Hematopoietic multipotent progenitor cell treated with erythropoietin and hydrocortisone succinate and interleukin-3 and kit ligand, for 4 days (in vitro differentiated cells): ENCODE measurements at places on chromosomes 6 and 20.

GRCh38 chr6:139490482-139490881 lies 116.0 kb upstream of the CITED2 start:
- peak; percentile 69 for DNase-seq

DNA sequence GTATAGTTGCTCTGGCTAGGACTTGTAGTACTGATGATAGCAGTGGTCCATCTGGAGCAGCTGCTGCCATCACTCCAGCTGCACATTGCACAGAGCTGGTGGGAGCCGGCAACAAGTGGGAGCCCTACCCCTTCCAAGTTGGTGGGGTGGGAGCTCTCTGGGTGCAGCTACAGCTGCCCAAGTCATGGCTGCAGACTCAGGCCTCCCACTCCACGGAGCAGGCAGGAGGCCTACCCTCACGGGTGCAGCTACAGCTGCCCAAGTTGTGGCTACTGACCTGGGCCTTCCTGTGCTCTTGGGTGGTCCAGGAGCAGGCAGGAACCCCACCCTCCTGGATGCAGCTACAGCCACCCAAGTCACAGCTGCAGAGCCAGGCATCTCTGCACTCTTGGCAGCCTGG lies 32.1 kb upstream of the ASIP start:
- DNase-seq = no peak

GRCh38 chr20:34825530-34826362 lies at the start of gene NCOA6:
NCOA6 (minus strand) TSS chr20:34825651; CDS start chr20:34782355, 43,296 bp downstream.
- DNase-seq = peak; percentile 92

GRCh38 chr6:103042336-103042735 lies 1648.8 kb downstream of the GRIK2 start:
- DNase-seq = no peak

DNA sequence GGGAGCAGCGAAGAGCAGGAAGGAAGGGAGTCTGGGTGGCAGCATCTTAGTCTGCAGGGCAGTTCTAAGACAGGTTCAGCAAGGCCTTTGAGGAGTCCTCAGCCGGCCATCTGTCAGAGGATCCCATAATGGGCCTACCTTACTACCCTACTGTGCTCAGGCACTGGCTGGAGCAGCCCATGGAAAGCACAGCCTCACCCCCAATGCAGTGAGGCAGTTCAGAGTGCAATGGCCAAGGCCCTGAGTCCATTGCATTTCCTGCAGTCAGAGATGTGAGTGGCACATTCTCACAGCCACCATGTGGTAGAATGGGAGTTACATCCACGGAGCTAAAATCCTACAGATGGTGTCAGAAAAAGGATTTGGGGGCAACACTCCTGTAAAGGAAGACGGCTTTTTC lies 19.4 kb upstream of the OVOL2 start:
- no peak for DNase-seq

DNA sequence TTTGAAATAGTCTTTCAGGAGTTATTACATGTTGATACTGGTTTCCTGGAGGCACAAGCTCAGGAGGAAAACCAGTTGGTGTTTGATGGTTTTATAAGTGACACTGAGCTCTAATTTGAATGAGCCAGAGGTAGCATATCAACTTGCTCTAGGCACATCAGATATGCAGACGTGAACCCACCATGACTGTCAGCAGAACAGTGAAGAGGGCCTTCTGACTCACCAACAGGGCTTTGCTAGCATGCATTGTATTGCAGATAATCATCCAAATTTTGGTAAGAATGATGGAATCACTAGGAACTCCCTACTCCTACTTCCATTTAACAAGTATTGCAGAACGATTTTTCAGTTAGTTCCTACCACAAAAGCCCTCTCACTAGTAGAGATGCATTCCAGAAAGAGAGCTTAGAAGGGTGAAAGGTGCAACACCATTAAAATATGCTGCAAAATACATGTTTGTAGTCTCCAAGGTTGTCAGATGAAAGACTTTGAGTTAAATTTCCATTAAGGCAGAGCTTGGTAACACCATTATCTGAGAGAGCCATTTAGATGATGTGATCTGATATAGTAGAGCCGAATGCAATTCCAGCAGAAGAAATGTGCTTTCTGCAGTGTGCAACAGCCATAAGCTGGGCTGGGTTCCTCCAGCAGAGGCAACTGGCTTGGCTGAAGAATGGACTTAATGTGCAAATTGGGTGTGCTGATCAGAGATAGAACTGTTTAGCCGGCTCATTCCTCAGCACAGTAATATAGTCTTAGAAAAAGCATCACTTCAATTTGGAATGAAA lies 968.7 kb upstream of the ADGRB3 start:
- DNase-seq = no peak

DNA sequence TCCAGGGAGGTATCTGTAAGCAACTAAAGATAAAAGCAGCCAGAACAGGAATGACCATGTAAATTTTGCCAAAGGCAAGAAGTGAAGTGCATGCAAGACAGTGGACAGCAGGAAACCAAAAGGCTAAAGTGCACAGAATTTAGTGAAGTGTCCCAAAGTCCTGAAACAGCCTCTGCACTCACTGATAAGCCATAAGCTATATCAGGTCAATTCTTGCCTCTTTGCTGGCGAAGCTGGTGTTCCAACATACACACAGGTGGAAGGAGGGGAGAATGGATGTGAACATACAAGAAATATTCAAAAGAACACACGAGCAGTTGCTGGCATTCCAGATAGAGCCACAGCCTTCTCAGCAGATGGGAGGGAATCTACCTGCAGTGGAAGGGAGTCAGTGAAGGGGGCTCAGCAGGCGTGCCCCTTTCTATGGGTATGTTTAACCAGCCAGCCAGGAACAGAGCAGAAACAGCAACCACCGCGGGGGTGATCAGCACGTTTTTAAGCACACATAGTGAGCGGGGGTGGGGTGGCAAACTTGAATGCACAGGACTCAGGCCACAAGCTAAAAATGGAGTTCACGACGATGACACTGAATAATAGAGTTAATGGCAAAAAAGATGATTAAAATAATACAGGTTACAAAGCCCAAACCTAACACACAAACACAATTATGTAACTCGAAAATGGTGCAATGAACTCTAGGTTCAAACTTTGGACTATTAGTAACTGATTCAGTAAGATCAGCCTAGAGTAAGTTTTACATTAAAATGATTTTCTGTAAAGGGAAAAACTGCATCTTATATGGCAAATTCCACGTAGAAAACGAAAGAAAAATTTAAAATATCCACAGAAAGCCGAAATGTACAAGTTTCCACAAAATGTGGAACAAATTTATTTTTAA lies 1.2 kb downstream of the ECI2 start:
- peak; percentile 86 for DNase-seq

GRCh38 chr20:50625986-50626677 lies 65.2 kb downstream of the RIPOR3 start:
- DNase-seq = peak; percentile 70

- DNase-seq = peak; percentile 18
Observed at GRCh38 chr6:4319981-4320683, 184.8 kb upstream of the ECI2 start.

GRCh38 chr6:168683621-168684020 lies 242.6 kb downstream of the SMOC2 start:
- DNase-seq = no peak

DNA sequence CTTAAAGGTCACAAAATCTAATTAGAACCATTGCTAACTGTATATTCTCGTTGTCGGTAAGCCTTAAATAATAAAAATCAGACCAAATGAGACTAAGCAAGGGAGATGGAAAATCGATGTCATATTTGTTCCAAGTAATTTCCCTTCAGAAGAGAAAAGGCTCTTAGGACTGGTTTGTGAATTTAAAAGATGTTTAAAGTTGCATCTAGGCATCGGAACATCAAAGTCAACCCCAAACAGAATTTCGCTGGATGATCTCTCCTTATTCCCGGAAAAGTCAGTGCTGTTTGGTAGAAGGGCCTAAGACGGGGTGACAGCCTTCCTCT lies 63.8 kb downstream of the NPEPL1 start:
- no peak for DNase-seq

DNA sequence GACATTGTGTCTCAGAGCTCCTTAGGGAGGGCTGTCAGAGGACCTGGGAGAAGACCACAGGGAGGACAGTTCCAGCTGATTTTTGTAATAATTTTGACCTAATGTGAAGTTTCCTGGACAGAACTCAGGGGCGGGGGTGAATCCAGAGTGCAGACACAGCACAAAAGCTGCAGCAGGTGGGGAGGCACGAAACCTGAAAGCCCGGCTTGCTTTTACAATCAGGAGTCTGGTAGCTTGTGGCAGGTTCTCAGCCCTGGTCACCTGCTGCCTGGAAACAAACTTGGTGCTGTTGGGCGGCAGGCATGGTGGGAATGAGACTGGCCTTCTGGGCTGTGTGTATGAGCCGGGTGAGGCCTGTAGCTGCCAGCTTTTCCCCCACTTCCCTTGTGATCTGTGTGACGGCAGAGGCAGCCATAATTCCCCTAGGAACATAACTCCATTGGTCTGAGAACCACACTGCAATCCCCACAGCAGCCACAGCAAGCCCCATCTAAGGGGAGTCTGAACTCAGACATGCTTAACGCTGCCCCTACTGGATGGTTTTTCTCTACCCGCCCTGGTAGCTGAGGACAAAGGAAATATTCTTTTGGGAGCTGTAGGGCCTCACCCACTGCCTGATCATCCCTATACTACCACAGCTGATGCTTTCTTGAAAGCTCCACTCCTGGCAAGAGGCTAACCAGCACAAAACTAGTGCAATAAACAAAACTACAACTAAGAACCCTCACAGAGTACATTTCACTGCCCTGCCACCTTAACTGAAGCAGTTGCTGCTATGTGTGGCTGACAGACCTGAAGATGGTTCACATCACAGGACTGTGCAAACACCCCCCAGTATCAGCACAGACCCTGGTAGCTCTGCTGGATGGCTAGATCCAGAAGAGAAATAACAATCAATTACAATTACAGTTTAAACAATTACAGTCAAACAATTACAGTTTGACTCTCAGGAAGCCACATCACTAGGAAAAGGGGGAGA lies 1055.1 kb upstream of the GJE1 start:
- peak; percentile 50 for DNase-seq

DNA sequence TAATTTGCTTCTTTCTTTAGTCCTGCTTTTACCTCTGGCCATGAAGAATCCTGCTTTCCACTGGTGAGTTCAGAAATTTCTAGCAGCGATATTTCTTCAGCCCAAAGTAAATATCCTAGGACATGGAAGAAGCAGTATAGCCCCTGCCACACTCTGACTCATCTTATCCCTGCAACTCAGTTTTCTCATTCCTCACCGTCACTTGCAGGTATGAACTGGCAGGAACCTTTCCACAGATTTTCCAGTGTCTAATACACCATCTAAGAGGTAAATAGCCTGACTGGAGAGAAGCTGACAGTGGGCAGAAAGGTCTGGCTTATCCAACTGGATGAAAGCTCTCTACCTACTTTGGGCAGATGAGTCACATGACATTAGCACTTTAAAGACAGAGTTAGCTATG lies 816.7 kb upstream of the FLRT3 start:
- DNase-seq = no peak

GRCh38 chr6:165988302-165988756 lies 179.3 kb downstream of the TBXT start:
- no peak for DNase-seq

DNA sequence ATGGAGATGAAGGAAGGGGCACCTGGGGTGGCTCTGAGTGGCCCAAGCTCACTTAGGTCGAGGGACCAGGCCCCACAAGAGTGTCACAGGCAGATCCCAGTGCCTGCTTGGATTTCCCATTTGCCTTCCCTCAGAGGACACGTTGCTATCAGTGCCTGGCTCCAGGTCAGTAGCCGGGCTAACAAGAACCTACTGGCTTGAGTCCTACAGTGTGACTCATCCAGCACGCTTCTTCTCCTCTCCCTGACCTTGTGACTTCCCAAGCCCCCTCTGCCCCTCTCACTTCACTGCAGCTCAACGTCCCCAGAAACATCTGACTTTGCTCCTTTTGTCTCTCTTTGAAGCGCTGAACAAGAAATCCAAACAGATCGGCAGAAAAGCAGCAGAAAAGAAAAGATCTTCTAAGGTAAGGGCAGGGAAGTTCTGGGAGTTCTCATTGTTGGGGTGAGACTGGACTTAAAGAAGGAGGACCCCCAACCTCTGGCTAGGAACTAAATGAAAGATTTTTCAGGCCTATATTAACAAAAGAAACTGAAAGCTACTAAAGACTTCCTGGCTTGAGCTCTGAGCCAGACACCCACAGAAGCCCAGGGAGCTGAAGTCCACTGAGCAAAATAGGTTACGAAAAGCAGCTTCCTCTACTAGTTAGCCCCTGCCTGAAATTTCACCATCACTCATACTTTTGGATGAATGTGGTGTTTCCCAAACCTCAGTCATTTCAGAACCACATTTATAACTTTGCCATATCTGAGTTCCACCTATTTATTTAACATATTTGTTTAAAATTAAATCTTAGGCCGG lies 21.5 kb downstream of the ASIP start:
- DNase-seq = peak; percentile 28

DNA sequence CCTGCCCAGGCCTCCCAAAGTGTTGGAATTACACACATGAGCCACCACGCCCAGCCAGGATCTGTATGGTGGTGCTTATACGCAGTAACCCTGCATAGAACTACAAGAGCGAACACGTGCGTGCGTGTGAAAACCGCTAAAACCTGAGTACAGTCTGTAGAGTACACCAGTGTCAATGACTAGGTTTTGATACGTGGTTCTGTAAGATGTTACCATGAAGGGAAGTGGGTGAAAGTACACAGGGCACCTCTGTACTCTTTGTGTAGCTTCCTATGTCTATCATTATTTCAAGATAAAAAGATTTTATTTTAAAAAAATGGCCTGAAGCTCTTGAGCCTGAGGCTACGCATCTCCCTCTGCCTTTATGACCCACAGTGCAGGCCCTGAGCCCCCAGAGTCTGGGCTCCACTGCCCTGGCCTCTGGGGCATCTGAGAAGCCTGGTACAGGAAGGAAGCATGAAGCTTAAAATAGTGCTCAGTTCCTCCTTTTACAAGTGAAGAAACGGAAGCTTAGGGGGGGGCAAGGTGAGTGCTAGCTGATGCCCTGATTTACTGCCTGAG lies 21.6 kb downstream of the LY86 start:
- peak; percentile 20 for DNase-seq

- DNase-seq = no peak
Observed at GRCh38 chr6:140045116-140045515, 670.7 kb upstream of the CITED2 start.

DNA sequence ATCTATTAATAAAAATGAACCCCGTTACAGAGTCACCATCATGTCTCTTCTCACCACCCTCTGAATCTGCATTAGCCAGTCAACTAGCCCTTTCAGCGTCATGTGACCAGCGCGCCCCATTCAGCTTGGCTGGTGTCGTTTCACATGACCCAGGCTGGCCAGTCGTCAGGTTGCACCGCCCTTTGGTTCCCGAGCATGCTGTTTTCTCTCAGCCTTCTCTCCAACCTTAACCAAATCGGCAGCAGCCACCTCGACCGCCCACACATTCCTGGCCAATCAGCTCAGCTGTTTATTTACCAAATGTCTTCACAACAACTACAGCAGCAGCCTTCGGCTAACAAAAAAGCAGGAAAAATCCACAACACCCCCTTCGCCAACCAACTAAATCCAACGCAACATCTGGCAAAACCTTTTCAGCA lies 5.6 kb downstream of the SRSF3 start:
- peak; percentile 63 for DNase-seq

DNA sequence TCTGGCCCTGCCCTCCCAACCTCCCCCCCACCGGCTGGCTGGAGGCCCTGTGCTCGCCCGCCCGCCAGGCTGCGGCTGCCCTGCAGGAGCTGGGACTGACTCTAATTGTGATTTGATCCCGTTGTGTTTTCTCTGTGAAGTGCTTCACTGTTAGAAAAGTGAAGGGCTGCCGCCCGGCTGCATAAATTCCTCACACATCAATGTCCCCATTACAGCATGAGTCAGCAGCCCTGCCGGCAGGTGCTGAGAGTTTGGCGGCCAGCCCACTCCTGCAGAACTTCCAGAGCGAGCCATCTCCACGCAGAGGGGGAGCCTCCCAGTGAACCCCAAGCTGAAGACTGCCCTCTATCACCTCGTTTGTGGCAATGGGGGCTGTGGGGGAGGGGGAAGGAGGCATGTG lies 137.9 kb downstream of the DLL1 start:
- peak; percentile 51 for DNase-seq
